ENCODE measurements at places on chromosomes 2 and 18. TPM values are rescaled to one million over a fixed set of nuclear protein-coding genes. Genes with fewer than 3 reads are reported as not detected.

DNA sequence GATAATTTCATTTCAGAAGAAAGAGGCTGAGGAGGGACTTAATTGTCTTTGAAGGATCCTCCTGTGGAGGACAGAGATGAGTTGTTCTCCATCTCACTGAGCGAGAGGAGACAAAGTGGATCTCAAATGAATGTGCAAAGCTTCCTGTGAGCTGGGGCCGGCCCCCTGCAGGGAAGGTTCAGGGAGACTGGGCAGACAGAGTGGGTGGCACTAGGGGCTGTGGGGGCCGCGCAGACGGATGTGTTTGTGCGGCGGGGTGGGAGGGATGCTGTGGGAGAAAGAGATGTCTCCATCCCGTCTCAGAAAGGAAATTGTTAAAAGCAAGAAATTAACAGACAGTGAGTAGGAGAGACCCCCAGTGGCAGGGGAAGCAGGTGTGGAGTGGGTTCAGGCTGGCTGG, 29.1 kb downstream of the KLHL29 start:
- DNase-seq: no peak
- H3K4me3 ChIP-seq: no peak overlapping the region
- H3K36me3 ChIP-seq: no peaks in the 10 kb centered on the region
- no peak overlapping the region for H3K27ac ChIP-seq

DNA sequence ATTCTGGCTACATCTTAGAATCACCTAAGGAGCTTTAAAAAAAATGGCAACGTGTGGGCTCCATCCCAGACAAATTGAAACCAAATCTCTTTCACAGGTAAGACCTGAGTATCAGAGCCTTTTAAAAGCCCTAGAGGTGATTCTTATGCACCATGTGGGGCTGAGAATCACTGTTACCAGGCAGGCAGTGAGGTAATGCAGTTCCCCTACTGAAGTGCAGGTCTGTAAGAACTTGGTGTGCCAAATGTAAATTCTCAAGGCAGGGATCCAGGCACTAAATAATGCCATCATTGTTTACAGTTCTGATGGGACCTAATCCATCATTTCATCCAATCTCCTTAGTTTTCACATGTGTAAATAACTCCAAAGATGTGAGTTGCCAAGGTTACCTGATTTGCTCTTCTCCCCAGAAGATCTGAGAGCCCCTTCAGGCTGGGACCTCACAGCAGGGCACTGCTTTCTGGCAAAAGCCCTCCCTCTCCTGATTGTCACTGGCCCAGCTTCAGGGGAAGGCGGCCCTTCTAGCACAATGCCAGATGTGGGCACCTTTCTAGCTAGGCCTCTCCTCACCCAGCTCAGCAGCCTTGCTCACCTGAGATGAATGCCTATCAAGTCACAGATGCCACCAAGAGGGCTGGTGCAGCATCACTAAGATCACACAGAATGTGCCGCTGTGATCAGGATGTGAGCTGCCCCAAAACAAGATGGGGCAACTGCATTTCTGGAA, 73.6 kb upstream of the RGPD5 start:
- H3K4me1 ChIP-seq: no peaks in the 10 kb centered on the region
- no peaks in the 10 kb centered on the region for H3K36me3 ChIP-seq
- H3K27me3 ChIP-seq: no peaks in the 10 kb centered on the region
- DNase-seq: no peak
- peak overlapping the region; percentile 34 for H3K27ac ChIP-seq

DNA sequence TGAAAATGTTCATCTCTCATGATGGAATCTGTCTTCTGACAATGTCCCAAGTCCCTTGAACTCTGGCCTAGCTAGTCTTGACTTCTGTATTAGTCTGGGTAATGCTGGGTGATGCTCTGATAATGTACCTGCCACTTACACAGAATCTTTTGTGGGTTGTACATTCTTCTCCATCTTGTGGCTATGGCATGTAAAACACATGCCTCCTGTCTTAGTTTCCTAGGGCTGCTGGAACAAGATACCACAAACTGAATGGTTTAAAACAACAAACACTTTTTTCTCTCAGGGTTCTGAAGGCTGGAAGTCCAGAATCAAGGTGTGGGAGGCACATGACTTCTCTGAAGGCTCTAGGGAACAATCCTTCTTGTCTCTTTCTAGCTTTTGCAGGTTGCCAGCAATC, 57.1 kb downstream of the RAPGEF4 start:
- no peaks in the 10 kb centered on the region for H3K4me1 ChIP-seq
- H3K36me3 ChIP-seq: no peaks in the 10 kb centered on the region
- no peak for DNase-seq
- no peaks in the 10 kb centered on the region for H3K27me3 ChIP-seq
- no peak overlapping the region for H3K27ac ChIP-seq

DNA sequence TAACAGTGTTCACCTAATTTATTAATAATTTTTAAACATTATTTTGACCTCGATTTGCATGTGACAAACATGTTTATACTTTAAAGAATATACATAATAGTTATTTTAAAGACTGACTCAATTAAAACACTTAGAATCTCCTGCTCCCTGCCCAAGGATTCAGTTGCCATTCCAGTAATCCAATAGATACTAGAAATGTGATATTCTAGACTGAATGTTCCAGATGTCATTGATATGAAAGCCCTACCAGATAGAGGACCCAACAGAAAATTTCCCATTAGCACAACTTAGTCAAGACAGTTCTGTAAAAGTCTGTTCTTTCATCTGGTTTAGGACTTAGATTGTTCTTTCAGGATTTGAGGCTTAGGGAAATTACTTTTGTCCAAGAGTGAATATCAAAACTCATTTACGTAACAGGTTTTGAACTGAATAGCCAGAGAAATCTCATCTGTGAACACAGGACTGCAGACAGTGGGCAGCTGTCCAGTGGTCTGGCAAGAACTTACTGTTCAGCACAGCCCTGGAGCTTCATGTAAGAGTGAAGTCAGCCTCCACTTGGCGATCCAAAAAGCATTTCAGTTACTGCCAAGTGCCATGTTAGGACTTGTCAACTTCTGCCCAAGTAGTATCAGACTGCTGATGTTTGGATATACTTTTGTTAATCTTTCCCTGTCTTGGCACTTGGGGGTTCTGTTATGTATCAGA, 77.5 kb downstream of the OSBPL6 start:
- no peak overlapping the region for H3K27ac ChIP-seq
- H3K4me3 ChIP-seq: no peak overlapping the region
- DNase-seq: peak; percentile 26
- no peaks in the 10 kb centered on the region for H3K36me3 ChIP-seq

DNA sequence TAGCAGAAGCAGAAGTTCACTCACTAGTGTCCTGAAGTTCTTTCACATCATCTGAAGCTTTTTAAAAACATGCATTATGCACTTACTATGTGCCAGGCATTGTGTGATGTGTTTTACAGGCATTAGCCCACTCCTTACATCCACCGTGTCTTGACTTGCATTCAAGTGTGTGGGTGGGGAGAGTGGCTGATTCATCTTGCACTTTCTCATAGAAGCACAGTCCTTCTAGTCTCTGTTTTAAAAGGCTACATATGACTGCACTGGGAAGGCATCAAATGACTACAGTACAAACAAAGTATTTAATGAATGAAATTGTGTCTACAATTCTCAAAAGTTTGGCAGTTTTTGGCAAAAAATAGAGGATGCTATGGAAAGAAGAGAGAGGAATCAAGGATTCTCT, 21.6 kb upstream of the DSC3 start:
- H3K4me1 ChIP-seq: no peaks in the 10 kb centered on the region
- no peak overlapping the region for H3K4me3 ChIP-seq
- no peak overlapping the region for H3K27ac ChIP-seq
- H3K27me3 ChIP-seq: no peaks in the 10 kb centered on the region
- H3K36me3 ChIP-seq: no peaks in the 10 kb centered on the region

GRCh38 chr2:45841752-45842407, 190.4 kb downstream of the PRKCE start:
- peaks cover 6% of the 10 kb centered on the region for H3K4me1 ChIP-seq
- no peaks in the 10 kb centered on the region for H3K36me3 ChIP-seq
- DNase-seq: no peak
- H3K27me3 ChIP-seq: no peaks in the 10 kb centered on the region

- no peak for DNase-seq
- H3K4me3 ChIP-seq: no peak overlapping the region
- H3K27ac ChIP-seq: no peak overlapping the region
These were observed 13.4 kb downstream of the PPP1R7 start for GRCh38 chr2:241163601-241164118.

DNA sequence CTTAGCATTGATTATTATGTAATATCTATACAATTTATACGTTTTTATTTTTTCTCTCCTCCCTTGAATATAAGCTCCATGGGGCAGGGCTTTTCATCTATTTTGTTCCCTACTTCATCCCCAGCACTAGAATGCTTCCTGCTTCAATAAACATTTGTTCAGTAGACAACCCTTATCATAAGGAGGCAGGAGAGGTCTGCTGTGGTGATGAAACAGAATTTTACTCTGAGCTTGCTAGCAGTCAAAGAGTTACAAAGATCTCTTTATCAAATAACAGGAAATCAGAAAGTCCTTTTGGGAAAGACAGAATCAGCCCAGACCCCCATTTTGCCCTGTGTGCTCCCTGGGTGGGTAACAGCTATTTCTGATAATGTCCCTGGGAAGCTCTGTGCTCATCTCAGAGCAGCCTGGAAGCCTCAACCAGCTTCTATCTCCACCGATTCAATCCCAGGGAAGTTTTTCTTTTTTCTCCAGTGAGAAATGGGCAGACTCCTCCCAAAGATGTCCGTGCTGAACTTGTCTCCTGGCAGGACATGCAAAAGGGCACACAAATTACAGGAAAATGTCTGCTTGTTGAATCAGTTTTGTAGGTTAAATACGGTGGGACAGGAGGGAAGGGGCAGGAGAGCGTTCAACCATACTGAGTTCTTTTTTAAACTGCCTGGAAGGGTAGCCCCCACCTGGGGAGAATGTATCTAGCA, 84.7 kb upstream of the PKDCC start:
- peak overlapping the region; percentile 82 for H3K27ac ChIP-seq
- no peaks in the 10 kb centered on the region for H3K27me3 ChIP-seq
- DNase-seq: no peak
- H3K36me3 ChIP-seq: no peaks in the 10 kb centered on the region
- peaks cover 53% of the 10 kb centered on the region for H3K4me1 ChIP-seq

DNA sequence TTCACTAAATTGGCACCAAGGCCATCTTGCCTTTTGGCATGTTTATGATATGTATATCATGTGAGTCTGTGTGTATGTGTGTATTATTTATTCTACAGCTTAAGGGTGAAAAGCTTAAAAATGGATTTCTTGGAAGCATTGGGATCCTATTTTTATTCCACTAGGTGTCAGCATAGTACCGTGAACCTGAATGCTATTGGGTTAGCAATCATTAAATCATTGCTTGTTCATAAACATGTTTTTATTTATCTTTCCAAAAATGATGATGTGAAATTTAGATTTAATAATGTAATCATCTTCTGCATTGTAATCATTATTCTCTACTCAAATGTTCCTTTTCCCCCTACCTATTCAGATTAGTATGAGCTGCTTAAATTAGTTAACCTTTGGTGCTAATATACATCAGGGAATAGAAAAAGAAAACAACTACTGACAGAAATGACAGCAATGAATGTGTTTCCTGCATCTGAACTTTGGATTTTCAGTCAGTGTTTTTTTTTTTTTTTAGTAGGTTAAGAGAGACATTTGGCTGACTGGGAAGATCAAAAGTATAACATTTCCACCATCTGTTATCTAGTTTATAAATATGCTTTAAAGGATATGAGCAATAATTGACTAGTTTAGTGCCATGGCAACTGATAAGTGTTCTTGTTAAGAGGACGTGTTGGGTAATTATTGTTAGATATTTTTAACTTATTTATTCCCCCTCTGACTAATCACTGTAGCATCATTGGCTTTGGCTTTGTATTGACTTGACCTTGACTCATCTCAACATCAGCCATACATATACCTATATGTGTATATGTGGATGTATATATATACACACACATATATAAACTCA, 14.1 kb upstream of the ZSWIM2 start:
- H3K27ac ChIP-seq: no peak overlapping the region
- no peaks in the 10 kb centered on the region for H3K27me3 ChIP-seq
- no peaks in the 10 kb centered on the region for H3K4me1 ChIP-seq
- no peak overlapping the region for H3K4me3 ChIP-seq
- H3K36me3 ChIP-seq: no peaks in the 10 kb centered on the region
- DNase-seq: no peak

DNA sequence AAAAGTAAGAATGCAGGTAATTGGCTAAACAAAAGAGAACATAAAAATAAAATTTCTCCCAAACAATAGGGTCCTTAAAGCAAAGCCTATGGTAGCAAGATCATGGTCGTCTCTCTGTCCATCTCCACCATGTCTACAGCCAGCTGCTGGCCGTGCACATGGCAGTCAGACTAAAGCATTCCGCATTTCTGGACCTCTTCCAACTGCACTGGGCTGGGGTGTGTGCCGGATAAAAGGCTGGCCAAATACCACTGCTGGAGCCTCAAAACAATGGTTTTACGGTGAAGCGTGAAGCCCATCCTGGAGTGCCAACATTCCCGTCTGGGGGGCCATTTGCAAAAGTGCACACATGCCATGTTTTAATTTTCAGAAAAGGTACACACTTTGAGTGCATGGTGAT, 74.8 kb upstream of the PIEZO2 start:
- no peaks in the 10 kb centered on the region for H3K36me3 ChIP-seq
- no peak for DNase-seq
- no peak overlapping the region for H3K4me3 ChIP-seq
- no peak overlapping the region for H3K27ac ChIP-seq
- no peaks in the 10 kb centered on the region for H3K27me3 ChIP-seq
- H3K4me1 ChIP-seq: no peaks in the 10 kb centered on the region

DNA sequence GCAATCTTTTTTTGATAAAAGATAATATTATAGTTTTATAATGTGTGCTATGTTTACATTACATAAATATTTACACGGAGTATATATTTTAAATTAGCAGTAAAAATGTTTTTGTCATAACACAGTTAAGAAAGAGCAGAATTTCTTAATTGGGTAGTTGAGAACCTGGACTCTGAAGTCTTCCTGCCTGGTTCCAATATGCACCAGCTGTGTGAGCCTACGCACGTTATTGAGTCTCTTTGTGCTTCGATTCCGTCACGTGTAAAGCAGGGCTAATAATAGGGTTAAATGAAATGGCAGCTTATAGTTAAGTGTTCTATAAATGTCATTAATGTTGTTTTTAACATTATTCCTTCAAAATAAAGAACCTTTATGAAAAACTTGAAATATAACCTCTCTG, 1.2 kb upstream of the CCDC88A start:
- no peak overlapping the region for H3K4me3 ChIP-seq
- H3K36me3 ChIP-seq: no peaks in the 10 kb centered on the region
- peaks cover 4% of the 10 kb centered on the region for H3K4me1 ChIP-seq

DNA sequence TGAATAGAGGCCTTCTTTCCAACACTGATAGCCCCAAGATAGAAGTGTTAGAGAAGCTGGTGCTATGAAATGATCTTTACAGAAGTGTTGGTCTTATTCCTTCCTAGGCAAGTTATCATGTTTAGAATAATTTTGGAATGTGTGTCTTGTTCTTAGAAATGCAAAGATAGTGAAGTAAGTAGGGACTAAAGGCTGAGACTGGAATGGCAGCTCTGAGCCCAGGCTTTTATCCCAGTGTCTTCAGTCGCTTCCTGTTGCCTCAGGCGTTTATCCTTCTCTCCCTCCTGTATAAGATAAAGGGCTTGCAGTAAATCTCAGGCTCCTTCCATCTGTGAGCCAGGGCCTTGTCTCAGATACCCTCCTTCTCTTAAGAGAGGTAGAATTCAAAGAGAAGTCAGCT, 218.1 kb downstream of the TPGS2 start:
- DNase-seq: no peak
- no peaks in the 10 kb centered on the region for H3K36me3 ChIP-seq
- H3K27me3 ChIP-seq: no peaks in the 10 kb centered on the region
- H3K4me3 ChIP-seq: no peak overlapping the region
- no peaks in the 10 kb centered on the region for H3K4me1 ChIP-seq

GPR155 gene
- 1.2 TPM for total RNA-seq

SALL3 gene
- not detected for total RNA-seq

OR6B3 gene
- not detected for total RNA-seq

C2orf49 gene
- total RNA-seq: 1.8 TPM

DYNAP gene
- not detected for total RNA-seq

ALPG gene
- not detected for total RNA-seq

ARHGAP25 gene
- 11.2 TPM for total RNA-seq
